ENCODE measurements at places on chromosomes 6 and 20.
A peak's percentile ranks its signal among the peaks of the same experiment; 100 is the strongest.

GRCh38 chr20:3046677-3047462, 1.0 kb downstream of the MRPS26 start:
- no peak for DNase-seq

DNA sequence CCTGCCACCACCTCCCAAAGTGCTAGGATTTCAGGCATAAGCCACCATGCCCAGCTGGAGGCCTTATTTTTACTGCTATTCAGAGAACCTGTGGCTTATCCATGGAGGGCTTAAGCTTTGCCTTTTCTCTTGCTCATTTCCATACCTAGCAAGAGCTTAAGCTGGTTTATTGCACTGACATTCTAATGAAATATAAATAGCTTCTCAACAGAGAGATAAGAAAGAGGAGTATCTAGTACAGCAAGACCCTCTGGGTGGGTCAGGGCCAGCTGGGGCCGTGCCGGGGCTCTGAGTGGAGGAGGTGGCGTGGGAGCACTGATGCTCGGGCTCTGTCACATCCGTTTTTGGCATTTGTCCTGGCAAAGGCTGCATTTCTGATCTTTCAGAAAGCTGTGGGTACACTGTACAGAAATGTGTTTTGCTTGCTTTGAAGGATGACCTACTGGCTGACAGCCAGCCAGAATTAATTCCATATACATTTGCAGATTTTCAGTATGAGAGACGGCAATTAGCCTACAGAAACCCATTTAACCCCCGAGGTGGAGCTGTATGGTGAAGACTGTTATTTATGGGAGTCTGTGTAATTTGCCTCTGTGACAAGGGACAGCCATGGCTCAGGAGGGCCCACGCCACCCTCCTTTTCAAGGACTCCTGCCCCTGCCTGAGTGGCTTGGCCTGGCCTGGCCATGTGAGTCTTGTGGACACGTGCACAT, 181.6 kb upstream of the AKAP12 start:
- DNase-seq: no peak

GRCh38 chr6:53090576-53090975, 25.4 kb downstream of the FBXO9 start:
- DNase-seq: no peak

- no peak for DNase-seq
Measured at GRCh38 chr6:99780556-99780885, 173.9 kb downstream of the PRDM13 start.

- no peak for DNase-seq
Measured at GRCh38 chr6:16857969-16858592, 96.8 kb upstream of the ATXN1 start.

DNA sequence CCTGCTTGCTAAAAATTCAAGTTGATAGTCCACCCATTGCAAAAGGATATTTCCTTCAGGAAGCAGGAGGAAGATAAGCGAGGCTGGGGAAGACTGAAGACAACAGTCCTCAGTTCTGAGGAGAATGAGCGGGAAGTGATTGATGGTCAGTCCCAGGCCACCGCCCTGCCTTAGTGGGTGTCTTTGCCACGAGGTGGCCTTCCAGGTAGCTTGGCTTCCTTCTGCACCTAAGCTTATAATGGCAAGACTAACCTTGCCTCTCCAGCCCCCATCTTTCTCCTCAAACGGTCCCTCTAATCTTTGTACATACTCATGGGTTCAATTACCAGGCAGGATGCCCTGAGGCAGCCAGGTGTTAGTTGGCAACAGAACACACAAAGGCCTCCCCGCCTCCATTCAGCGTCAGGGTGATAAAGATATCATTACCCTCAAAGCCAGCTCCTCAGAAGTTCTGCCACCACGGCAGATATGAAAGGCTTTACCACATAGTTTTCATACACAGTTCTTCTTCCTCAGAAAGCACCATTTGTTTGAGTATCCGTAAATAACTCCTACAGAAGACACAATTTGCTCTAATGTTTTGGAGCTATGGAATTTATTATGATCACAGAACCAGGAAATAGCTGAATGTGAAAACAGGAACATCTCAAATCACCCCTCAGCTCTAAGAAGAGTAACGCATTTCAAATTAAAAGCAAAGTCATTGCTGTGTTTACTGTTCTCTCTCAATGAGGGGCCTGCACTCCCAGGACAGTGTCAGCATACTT, 249.4 kb downstream of the ATXN1 start:
- DNase-seq: peak; percentile 54

DNA sequence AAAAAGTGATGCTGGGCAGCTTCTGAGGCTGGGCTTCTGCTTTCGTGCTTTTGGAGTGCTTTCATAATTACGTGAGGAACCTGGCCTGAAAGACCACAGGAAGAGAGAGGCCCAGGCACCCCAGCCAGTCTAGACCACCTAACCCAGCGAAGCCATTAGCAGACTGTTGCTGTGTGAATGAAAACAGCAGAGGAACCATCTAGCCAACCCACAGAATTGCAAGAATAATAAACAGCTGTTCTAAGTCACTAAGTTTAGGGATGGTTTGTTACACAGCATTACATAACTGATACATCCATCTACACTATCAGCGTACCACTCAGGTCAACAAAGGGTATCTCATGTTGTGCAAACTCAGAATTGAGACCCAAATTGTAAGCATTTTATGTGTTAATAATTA, 34.5 kb downstream of the FGD2 start:
- DNase-seq: no peak

DNA sequence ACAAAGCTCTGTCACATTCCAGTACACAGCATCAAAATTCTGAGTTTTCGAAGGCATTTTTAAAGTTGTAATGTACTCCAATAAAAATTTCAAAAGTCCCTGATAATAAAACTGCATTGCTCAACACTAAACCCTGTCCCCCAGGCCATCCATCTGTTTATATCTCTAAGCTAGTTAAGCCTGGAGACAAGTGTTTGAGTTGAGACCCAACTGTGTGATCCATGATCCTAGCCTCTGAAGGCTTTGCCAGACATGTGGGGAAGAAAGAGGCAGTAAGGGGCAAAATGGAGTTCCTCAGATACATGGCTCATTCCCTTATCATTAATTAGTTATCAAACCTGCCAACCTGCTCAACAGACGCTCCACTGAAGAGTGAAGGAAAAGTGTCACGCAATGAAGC, 198.4 kb downstream of the ISM1 start:
- DNase-seq: no peak

- peak; percentile 81 for DNase-seq
Measured at GRCh38 chr6:11172501-11173327, 59.8 kb downstream of the NEDD9 start.

- DNase-seq: no peak
Measured at GRCh38 chr6:13870214-13870830, 54.4 kb upstream of the RNF182 start.

DNA sequence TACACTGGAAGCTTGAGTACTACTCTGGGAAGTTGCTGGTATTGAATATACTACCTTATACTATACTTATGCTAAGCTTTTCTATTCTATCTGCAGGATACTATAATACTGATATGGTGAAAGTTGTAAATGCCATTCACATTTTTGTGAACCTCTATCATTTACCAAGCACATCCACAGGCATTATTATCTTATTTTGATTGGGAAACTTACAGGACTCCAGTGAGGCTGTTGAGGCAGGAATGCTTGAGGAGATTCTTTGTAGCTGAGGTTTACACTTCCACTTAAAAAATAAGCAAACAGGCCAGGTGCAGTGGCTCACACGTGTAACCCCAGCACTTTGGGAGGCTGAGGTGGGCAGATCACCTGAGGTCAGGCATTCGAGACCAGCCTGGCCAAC, 442.9 kb downstream of the QKI start:
- DNase-seq: no peak

DNA sequence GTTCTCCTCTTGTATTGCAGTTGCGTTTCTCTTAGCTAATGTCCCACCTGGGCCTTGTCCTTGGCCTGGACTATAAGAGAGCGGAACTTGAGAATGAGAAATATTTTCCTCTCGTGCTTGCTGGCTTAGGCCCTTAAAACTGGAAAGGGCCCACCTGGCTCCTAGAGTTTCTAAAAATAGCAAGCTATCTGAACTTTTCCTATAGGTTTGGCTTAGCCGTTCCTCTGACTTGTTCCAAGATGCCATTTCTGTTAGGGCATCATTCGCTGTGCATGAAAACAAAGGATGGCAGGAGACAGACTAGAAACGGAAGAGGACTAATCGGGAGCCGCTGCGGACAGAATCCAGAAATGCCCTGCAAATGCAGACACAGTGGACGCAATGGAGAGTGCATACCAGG, 4.5 kb downstream of the RIPOR3 start:
- no peak for DNase-seq

- DNase-seq: no peak
Measured at GRCh38 chr20:14790771-14791620, 453.6 kb upstream of the FLRT3 start.

- no peak for DNase-seq
Measured at GRCh38 chr6:161318456-161318855, 44.6 kb upstream of the AGPAT4 start.

DNA sequence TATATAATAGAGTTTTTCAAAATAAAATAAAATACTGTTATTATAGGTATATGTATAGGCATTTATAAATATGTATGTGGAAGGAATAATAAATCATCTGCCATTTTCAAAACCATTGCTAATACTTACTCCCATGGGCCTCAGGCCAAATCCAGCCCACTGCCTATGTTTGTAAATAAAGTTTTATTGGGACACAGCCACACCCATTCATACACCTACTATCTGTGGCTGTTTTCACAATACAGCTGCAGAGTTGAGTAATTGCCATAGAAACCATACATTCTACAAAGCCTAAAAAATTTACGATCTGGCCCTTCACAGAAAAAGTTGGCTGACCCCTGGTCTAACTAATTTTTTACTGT, 9.5 kb downstream of the ALDH5A1 start:
- DNase-seq: peak; percentile 7

DNA sequence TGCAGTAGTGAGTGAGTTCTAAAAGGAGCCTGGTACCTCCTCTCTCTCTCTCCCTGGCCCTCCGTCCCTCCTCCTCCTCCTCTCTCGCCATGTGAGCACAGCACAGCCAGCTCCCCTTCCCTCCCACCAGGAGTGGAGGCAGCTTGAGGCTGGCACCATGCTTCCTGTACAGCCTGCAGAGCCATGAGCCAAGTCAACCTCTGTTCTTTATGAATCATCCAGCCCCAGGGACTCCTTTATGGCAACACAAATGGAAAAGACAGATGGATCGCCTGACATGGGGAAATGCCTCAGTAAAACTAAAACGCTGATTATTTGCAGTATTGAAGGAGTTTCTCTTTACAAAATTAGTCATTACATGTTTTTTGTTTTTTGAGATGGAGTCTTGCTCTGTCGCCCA, 233.7 kb upstream of the ARID1B start:
- DNase-seq: no peak

DNA sequence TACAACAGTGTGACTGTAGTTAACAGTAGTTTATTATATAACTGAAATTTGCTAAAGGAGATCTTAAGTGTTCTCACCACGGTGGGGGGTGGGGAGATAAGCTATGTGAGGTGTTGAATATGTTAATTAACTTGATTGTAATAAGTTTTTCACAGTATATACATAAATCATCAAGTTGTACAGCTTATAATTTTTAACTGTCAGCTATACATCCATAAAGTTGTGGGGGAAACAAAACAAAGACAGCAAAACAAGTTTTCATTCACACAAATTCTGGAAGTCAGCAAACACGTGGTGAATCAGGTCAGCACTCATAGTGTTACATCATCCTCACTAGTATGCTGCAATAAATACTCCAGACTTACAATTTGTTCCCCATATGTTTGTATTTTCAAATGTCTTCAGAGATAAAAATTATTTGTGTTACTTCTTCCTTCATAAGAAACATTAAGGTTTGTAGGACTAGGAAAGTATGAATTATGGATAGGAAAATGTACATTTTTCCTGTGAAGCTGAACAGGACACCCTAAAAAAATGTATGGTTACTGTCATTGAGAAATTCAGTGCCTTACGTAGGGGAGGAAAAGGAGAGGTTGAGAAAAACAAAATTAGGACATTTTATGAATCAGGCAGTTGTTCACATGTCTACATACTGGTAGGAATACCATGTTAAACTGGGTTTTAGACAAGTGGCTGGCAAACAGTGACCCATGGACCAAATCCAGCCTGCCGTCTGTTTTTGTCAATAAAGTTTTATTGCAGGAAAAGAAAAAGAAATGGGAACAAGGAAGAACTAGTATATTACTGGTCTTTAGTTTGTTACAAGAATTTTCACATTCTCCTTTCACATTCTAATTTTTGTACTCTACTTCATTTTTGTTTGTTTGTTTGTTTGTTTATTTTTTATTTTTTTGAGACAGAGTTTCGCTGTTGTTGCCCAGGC, 6.0 kb downstream of the SUMO4 start:
- DNase-seq: no peak

- DNase-seq: no peak
Measured at GRCh38 chr20:258963-259362, 1.4 kb downstream of the DEFB132 start.

DNA sequence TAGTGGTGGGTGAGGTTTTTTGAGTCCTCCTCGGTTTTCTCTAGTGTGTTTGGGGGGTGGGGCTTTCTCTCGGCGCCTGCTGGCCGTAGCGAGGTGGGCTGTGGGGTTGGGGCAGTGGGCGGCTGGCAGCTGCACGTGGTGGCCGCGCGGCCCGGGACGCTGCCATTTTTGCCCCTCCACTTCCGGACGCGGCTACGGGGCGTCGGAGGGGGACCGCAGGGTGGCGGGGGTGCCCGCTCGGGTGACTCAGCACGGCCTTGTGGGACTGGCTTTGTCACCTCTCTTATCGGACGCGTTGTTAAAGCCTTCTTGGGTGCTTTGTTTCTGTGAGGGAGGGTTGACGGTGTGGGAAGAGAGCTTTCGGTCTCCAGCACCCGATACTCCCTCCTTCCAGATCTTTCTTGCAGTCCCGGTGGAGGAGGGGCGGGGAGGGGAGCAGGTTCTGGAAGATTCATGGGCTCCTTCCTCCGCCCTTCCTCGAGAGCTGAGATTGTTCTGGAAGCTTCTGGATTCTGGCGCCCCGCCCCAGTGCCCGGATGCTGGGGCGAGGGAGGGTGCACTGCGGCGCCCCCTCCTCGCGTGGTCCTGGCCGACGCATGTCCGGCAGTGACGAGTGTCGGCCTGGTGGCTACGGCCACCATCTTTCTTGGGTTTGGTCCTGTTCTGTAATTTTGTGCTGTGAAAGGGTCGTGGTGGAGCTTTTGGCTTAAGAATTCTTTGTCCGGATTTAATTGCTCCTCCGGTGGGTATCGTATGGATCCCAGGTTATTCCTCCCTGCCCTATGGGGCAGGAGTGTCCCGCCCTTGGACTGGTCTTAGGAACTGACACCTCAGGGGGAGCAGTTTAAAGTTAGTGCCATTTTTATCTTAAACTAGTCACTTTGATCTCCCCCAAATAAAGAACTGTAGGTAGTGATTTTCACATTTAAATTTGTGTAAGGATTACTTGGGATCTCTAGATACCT, 719 bp downstream of the HSP90AB1 start:
- DNase-seq: peak; percentile 92

GRCh38 chr6:104956731-104957294, at the start of gene LIN28B:
Gene LIN28B, plus strand, starts transcription at chr6:104957107. Its CDS starts 144 bp downstream, at chr6:104957251.
- no peak for DNase-seq

DNA sequence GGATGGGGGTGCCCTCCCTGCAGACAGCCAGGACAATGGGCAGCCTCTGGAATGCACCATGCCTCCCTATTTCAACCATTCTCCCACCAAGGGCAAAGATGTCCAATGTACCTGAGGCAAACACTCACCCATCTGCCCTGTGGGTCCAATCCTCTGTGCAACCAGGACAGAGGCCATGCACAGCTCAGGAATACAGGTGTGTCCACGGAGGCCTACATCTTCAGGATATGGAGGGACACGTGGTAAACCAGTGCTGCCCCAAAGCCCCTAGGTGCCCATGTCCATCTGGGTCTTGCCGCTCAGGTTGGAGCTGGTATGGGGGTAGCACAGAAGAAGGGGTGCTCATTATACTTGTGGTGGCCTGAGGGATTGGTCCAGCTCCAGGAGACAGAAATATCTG, 20.4 kb upstream of the TAF8 start:
- DNase-seq: no peak

Measured in activated CD8-positive, alpha-beta memory T cell treated with anti-CD3 and anti-CD28 coated beads, Interleukin-2, amount 10 ng/mL, durations not matched to agents 7 days and 5 days (primary cell).